ENCODE measurements at places on chromosomes 5 and 9.

GRCh38 chr5:132267166-132267739 is 9.8 kb downstream of the PDLIM4 start:
- DNase-seq, result no peak

DNA sequence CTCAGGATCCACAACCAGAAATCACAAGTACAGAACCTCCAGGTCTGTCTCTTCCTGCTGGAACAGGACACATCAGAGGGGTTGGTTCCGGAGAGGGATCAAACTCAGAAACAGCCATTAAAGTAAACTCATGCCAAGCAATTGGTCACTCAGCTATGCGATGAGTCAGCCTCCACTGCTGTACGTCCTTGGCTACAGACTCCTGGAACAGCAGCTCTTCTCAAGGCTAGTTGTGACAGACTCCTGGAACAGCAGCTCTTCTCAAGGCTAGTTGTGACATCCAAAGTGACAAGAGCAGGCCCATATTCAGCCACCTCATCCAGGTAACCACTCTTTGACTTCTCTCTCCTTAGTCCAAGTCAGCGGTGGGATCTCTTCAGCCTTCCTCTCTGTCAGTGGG is at the start of gene SPINK13:
TSS of gene SPINK13 (plus strand) at position 229 of the 400 bp plus-strand sequence. CDS start 1,279 bp downstream, outside the sequence.
- no peak for DNase-seq

GRCh38 chr5:757931-758697 is 26.4 kb downstream of the ZDHHC11B start:
- no peak for DNase-seq

DNA sequence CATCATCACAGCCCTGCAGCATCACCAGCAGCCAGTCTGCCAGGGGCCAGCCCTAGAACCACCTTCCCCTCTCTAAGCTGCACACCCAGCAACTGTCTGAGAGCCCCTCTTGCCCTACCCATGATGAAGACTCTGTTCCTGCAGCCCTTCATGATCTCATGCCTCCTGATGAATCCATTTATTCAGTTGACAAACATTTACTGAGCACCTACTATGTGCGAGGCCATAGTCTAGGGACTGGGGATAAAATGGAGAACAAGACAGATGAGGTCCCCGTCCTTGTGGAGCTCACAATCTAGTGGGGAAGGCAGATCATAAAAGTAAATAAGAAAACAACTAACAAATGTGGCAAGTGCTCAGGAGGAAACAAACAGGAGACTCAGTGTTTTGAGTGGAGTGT is 96.3 kb downstream of the PCDH1 start:
- no peak for DNase-seq

DNA sequence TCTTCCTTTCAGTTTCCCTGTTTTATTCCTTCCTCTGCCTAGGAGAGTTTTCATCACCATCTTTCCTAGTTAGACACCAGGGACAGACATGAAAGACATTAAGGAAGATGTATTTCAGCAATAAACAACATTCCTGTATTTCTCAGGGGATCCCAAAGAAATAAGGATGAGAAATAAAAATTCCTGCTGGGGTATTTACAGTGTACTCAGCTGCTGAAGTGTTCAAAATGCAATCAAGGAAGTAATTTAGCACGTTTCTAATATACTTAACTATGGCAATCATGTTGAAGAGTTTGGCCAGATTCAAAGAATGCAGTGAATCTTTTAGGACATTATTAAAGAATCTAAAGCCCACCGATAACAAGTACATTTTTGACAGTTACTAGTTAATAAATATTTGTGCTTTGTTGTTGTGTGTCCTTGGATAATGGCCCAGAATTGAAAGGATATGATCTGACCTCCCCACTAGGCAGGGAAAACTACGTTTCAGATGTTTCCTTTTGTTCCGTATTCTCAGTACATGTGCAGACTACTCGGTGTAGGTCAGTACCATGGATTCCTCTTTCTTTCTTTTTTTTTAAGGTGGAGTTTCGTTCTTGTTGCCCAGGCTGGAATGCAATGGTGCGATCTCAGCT is 46.8 kb downstream of the INIP start:
- no peak for DNase-seq

DNA sequence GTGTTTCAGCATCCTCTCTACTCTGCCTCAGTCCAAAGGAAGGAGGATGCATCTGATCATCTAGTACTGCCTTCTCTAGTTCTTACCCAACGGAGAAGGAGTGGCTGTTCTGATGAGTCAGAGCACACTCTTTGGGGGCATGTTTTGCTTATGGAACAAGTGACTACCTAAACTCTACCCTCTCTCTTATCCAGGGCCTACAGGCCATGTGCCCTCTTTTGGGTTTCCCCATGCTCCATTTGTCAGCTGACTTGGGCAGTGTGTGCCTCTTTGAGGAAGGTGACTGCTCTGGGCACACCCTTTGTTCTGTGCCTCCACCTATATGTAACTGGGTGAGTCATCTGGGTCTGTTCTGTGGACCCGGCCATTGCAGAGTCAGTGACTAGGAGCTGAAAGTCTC is 89.6 kb upstream of the BNC2 start:
- DNase-seq, result no peak

DNA sequence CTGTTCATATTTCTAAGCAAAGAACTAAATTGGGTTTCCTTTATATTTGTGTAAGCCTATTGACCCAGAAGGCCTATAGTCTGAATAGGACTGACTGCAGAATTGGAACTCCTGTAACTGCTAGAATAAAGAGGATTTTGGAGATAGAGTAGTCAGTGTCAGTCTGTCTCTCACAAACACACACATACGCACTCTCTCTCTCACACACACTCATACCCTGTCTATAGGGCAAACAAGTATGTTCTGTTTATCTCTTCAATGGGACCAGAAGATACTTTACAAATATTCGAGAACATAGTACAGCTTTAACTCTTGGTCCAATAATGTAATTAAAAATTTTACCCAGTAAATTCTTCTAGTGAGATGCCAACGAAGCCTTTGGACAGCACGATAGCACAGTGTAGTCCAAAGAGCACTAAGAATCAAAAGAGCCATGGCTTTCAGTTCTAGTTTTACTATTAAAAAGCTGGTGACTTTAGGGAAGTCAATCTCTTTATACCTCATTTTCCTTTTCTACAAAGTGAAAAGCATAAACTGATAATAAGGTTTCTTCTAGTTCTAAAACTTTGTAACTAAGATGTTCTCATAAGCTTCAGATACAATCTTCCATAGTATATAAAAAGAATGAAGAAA is 19.3 kb downstream of the ABHD17B start:
- no peak for DNase-seq

- DNase-seq, result no peak
Measured at GRCh38 chr5:21181609-21182125, 1193.7 kb upstream of the CDH18 start.

DNA sequence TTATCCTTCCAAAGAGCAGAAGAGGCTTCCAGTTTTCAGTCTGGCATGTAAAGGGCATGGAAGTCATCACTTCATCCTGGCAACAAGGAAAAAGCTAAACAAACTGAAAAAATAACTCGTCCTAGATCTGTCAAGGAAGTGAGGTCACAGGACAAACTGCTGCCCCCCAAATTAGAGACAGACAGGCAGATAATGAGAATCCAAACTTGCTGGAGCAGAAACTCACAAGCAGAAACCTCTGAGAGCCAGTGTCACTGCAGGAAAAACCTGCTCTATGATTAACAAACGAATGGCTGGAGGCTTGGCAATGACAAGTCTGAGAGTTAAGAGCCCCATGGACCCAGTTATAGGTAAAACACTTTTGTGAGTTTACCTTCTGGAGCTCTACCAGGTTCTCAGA is 18.9 kb upstream of the MLANA start:
- no peak for DNase-seq

DNA sequence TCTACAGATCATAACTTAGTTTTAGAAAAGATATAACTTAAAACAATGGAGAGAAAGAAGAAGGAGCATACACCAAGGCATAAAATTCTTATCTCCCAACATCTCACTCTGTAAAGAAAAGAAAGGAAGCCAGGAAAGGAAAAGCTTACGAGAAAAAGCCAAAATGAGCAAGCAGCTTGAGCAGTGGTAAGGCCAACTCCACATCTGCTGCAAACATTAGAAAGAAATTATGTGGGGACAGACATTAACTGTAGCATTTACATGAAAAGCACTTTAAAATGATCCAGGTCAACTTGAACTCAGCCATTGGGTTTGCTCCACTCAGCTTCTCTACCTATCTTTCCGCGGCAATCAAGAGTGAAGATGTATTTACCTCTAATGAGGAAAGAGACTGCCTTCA is 176.9 kb downstream of the BNC2 start:
- no peak for DNase-seq

DNA sequence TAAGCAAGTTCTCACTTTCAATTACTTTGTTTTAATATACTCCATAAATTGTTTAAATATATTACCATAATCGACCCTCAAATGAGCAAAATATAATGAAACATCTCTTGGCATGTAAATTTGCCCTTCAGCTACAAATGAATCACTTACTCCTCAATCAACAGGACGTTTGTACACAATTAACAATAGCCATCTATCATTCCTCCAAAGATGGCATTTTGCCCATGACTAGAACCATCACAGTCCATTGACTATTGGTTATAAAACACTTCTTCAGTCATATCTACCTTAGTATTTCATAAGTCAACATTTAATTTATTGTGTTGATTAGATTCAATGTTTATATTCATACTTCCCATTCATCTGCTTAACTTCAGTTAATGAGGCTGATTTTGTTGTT is 127.2 kb downstream of the CTNND2 start:
- DNase-seq, result no peak

DNA sequence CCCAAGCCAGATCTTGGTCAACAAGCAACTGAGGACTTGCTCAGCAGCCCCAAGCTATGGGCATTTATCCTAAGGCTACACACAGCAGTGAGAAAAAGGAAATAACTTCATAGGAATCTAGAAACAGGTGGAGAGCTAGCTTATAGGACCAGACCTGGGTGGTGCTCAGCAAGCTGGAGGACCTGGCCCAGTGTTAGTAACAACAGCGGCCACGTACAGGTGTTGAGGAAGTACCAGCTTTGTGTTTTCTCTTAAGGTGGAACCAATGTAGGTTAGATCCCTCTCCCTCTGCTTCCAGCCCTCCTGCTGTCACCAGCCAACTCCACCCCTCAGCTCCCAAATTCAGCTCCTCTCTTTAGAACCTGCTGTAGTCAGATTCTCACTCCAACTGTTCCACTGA is 43.4 kb downstream of the IRF1 start:
- DNase-seq, result no peak

DNA sequence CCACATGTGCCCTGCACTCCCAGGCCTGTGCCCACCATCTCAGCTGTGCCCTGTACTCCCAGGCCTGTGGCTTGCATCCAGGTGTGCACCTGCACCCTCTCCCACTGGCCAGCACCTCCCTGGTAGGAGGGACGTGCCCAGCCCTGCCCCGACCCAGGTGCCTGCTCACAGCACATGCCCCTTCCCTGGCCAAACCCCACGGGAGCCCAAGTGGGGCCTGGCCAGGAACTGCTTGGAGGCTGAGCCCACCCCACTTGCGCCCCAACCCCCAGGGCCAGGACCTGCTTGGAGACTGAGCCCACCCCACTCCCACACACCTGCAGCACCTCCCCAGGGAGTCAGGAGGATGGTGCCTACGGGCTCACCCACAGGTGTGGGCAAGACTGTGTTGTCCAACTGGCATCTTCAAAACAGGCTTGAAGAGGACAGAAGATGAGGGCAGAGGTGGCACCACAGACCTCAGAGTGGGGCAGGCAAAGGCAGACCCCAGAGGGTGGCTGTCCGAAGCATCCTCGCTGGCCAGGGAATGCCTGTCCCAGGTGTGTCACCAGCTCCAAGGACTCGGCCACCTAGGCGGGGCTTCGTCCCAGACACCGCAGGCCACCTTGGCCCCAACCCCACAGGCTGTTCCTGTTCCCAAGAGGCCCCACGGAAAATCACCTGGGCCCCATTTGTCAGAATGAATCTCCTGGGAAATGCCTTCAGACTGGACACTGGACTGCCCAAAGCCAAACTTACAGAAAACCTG is 10.8 kb downstream of the ZDHHC11B start:
- DNase-seq, result no peak

DNA sequence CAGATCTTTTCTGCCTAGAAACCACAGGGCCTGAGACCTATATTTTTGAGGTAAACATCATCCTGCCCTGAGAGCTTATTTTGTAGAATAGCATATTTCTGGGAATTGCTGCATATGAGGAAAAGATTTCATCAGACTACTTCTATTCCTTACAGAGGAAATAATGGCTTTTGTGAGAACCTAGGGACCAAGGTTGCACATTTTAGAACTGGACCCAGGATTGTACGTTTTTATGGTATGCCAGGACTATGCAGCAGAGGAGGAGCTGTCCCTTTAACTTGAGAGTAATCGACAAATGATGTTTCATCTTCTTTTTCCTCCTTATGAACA is 2.2 kb upstream of the ALDH1A1 start:
- no peak for DNase-seq

DNA sequence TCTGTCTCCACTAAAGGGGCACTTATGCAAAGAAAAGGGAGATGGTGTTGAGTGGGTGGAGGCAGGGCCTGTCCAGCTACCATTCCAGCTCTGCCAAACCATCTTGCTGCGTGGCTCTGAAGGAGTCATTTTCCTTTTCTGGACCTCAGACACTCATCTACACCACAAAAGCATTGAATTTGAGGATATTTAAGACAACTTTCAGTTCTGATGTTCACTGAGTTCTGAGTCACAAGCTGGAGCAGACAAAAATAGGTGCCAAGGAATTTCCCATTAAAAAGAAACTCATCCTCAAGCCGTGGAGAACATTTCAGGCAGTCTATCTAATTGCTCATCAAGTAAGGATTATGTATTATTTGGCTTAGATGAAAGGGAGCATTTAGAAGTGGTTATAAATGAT is 195.0 kb upstream of the TBC1D2 start:
- no peak for DNase-seq

DNA sequence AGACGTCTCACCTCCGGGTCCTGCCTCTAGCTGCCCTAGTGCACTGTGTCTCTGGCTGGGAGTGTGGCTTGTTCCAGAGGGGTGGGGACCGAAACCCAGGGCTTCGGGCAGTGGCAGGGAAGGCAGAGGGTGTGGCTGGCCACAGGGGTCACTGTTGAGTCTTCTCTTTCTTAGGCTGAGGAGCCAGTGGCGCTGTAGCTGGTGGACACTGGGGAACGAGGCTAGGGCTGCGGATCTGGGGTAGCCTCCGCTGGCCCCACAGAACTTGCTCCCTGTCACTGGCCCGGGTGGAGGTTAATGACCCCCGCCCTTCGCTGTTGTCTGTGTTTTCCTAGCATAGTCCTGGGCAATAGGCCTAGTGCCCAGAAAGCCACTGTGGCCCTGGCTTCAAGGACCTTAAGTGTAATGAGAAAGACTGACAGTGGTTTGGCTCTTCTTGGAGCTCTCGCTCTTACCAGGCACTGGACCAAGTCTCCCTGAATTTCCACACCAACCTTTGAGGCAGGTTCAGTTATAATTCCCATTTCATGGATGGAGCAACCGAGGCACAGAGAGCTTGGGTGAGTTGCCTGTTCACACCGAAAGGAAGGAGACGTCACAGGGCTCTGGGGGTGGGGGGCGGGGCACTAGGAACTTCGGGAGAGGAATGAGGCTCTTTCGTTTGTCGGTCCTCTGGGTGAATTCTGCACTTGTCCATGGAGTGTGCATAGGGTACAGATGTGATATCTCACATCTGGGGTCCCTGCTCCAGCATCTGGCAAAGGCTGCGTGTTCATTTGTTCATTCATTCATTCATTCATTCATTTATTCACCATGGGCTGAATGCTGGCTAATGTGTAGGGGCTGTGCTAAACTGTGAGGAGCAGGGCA is 4.8 kb upstream of the IER5L start:
- DNase-seq, result no peak
